ENCODE measurements at places on chromosomes 2 and 18. TPM values are rescaled to one million over a fixed set of nuclear protein-coding genes. Genes with fewer than 3 reads are reported as not detected.

AMER3 gene
- total RNA-seq: not detected

SPAST gene
- total RNA-seq: 14.7 TPM

IGFBP5 gene
- 111 TPM for total RNA-seq

MEIS1 gene
- total RNA-seq: 0.23 TPM

RNF125 gene
- 0.72 TPM for total RNA-seq

ZNF519 gene
- total RNA-seq: 7.7 TPM

CIB4 gene
- not detected for total RNA-seq

IL36G gene
- total RNA-seq: not detected

CPS1 gene
- total RNA-seq: 2.2 TPM

LAMA1 gene
- total RNA-seq: 10.1 TPM

ATP8B1 gene
- total RNA-seq: 14.4 TPM

CD226 gene
- 1.9 TPM for total RNA-seq

ZNF385B gene
- 0.69 TPM for total RNA-seq

ST8SIA3 gene
- total RNA-seq: not detected

C2orf81 gene
- 2.7 TPM for total RNA-seq

SCYGR7 gene
- total RNA-seq: not detected

KIF1A gene
- total RNA-seq: 69.2 TPM

GPR39 gene
- total RNA-seq: 10.8 TPM

RAX gene
- not detected for total RNA-seq

GPR45 gene
- total RNA-seq: 0.22 TPM

DNAH7 gene
- total RNA-seq: 0.29 TPM

ASB18 gene
- not detected for total RNA-seq

IL36B gene
- total RNA-seq: not detected

MRPS9 gene
- total RNA-seq: 34.7 TPM

SNTG2 gene
- 0.22 TPM for total RNA-seq

ARHGEF33 gene
- 0.22 TPM for total RNA-seq

VWA3B gene
- total RNA-seq: not detected

CENPA gene
- 24.4 TPM for total RNA-seq

SERPINB5 gene
- total RNA-seq: 0.17 TPM
